ENCODE measurements at places on chromosomes 5 and 9. TPM values are rescaled to one million over a fixed set of nuclear protein-coding genes. Genes with fewer than 3 reads are reported as not detected.

- H3K4me3 ChIP-seq, result no peak overlapping the region
- no peak for DNase-seq
- no peak overlapping the region for H3K27ac ChIP-seq
- H3K4me1 ChIP-seq, result no peaks in the 10 kb centered on the region
- H3K36me3 ChIP-seq, result no peaks in the 10 kb centered on the region
Measured at GRCh38 chr5:65910711-65911110, 15.7 kb upstream of the ERBIN start.

The PCSK5 gene
- 12.7 TPM for total RNA-seq

GRCh38 chr9:70303268-70303667 is 44.5 kb downstream of the SMC5 start:
- H3K4me1 ChIP-seq, result no peaks in the 10 kb centered on the region
- no peak overlapping the region for H3K4me3 ChIP-seq
- no peak overlapping the region for H3K27ac ChIP-seq
- H3K27me3 ChIP-seq, result no peaks in the 10 kb centered on the region
- H3K36me3 ChIP-seq, result peaks cover 39% of the 10 kb centered on the region

GRCh38 chr9:9275601-9276000 is 1337.2 kb downstream of the PTPRD start:
- H3K27ac ChIP-seq, result no peak overlapping the region
- no peaks in the 10 kb centered on the region for H3K36me3 ChIP-seq
- no peak for DNase-seq
- no peak overlapping the region for H3K4me3 ChIP-seq

GRCh38 chr5:91127456-91128081 is 255.5 kb downstream of the ARRDC3 start:
- no peaks in the 10 kb centered on the region for H3K36me3 ChIP-seq
- H3K27ac ChIP-seq, result no peak overlapping the region
- no peak for DNase-seq
- H3K27me3 ChIP-seq, result no peaks in the 10 kb centered on the region

DNA sequence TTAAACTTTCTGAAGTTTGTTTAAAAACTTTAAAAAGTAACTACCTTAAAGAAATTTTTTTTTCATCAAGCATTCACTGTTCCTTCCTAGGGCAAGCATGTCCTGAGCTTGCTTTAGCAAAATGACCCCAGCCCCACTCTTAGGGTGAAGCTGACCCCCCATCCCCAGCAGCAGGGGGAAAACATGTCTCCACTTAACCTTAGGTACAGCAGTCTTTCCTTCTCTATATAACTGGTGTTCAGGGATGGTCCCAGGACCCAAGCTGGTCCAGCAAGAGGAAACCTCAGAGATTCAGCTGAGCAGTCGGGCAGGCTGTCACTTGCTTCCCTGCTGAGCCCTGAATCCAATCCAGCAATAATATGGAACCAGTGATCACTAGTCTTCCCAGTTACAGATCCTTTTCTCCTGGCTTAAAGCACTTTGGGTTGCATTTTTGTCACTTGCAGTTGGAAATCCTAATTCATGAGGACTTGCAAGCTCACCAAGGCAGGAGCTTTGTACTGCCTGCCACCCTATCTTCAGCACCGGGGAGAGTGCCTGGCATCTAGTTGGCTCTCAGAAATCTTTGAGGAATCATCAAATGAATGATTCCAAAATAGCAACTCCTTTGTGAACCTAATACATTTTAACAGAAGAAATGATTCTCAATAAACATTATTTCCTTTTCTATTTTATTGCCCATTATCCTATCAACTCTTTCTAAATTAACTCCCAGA is 91.2 kb downstream of the FSTL4 start:
- no peaks in the 10 kb centered on the region for H3K36me3 ChIP-seq
- peaks cover 12% of the 10 kb centered on the region for H3K27me3 ChIP-seq
- H3K27ac ChIP-seq, result no peak overlapping the region
- DNase-seq, result no peak
- no peaks in the 10 kb centered on the region for H3K4me1 ChIP-seq

DNA sequence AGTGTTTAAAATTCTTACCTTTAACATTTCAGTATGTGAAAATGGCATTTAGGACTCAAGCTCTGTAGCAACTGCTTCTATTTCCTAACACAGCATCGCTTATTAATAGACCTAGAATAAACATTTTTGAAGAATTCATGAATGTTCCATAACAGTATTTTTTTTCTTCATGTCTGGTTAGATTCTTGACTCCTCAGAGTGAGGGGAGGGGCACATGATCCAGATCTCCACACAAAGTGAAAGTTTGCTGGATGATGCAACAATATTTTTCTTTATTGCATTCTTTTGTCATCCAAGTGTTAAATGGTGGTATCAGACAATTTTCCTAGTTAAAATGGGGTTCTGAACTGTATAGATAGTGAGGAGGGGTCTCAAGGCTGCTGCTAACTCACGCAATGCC is 130.8 kb upstream of the MAN2A1 start:
- DNase-seq, result no peak
- no peaks in the 10 kb centered on the region for H3K4me1 ChIP-seq
- no peak overlapping the region for H3K4me3 ChIP-seq
- no peak overlapping the region for H3K27ac ChIP-seq
- no peaks in the 10 kb centered on the region for H3K27me3 ChIP-seq

- H3K27me3 ChIP-seq, result no peaks in the 10 kb centered on the region
- no peak for DNase-seq
- no peak overlapping the region for H3K4me3 ChIP-seq
- H3K36me3 ChIP-seq, result no peaks in the 10 kb centered on the region
- no peaks in the 10 kb centered on the region for H3K4me1 ChIP-seq
Measured at GRCh38 chr5:176424181-176424580, 7.8 kb upstream of the CLTB start.

DNA sequence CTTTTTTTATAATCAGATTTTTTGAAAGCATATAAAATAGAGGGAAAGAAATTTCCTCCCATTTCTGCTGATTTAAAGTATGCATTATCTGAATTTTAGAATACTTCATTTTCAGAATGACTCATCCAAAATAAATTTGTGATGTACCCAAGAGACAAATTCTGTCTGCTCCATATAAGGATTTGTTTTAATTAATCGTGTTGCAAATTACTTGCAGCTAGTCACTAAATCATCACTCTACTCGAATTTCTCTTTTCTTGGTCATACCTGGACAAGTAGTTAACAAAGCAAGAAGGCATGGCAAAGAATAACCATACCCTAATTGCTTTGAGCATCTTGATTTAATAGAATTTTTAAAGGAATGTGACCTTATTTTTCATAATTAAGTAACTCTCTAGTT is 284.1 kb upstream of the GRAMD2B start:
- H3K36me3 ChIP-seq, result no peaks in the 10 kb centered on the region
- H3K4me3 ChIP-seq, result no peak overlapping the region
- no peaks in the 10 kb centered on the region for H3K4me1 ChIP-seq
- no peak overlapping the region for H3K27ac ChIP-seq

The GOLPH3 gene
- total RNA-seq, result 87.6 TPM

DNA sequence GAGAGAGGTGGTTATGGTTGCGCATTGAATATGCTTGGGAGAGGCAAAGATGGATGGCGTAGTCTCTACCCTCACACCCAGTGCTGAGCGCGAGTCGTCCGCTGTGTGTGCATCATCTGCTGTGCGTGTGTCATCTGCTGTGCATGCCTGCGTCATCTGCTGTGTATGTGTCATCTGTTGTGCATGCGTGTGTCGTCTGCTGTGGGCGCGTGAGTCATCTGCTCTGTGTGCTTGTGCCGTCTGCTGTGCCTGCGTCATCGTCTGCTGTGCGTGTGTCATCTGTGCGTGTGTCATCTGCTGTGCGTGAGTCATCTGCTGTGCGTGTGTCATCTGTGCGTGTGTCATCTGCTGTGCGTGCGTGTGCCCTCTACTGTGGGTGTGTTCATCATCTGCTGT is 68.0 kb upstream of the IRX4 start:
- no peaks in the 10 kb centered on the region for H3K36me3 ChIP-seq
- no peak overlapping the region for H3K27ac ChIP-seq
- peaks cover 51% of the 10 kb centered on the region for H3K27me3 ChIP-seq
- H3K4me1 ChIP-seq, result no peaks in the 10 kb centered on the region

DNA sequence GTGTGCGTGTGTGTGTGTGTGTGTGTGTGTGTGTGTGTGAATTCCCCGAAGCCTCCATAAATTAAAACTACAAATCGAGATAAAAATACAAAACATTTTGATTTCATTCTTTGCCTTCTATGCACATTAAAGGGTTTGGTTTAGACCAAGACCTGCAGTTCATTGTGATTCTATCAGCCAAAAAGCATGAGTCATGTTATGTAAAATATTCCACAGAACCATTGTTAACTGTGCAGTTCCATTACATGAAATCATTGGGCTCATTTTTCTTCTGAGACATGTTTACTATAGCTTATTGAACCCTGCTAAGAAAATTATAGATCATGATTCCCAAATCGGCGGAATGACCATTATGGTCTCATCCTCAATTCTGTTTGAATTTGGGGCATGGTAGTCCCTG is 11.7 kb downstream of the CAVIN4 start:
- no peak for DNase-seq
- H3K36me3 ChIP-seq, result no peaks in the 10 kb centered on the region
- peaks cover 4% of the 10 kb centered on the region for H3K27me3 ChIP-seq
- no peak overlapping the region for H3K4me3 ChIP-seq

The NTRK2 gene
- total RNA-seq, result not detected

GRCh38 chr5:157546456-157547100 is 29.0 kb downstream of the ADAM19 start:
- H3K4me3 ChIP-seq, result no peak overlapping the region
- no peak for DNase-seq
- no peaks in the 10 kb centered on the region for H3K36me3 ChIP-seq
- peaks cover 60% of the 10 kb centered on the region for H3K4me1 ChIP-seq

The SLC36A3 gene
- not detected for total RNA-seq

- no peak overlapping the region for H3K4me3 ChIP-seq
- no peaks in the 10 kb centered on the region for H3K27me3 ChIP-seq
- H3K4me1 ChIP-seq, result peaks cover 2% of the 10 kb centered on the region
- H3K36me3 ChIP-seq, result no peaks in the 10 kb centered on the region
- H3K27ac ChIP-seq, result no peak overlapping the region
Measured at GRCh38 chr5:97164846-97165245, 18.2 kb downstream of the RIOK2 start.

The ZFR gene
- 55.9 TPM for total RNA-seq

- peaks cover 4% of the 10 kb centered on the region for H3K4me1 ChIP-seq
- H3K4me3 ChIP-seq, result no peak overlapping the region
- H3K27me3 ChIP-seq, result no peaks in the 10 kb centered on the region
Measured at GRCh38 chr5:74415695-74416102, 224.8 kb downstream of the ENC1 start.

GRCh38 chr9:28155671-28156070 is 582.4 kb upstream of the C9orf72 start:
- no peaks in the 10 kb centered on the region for H3K27me3 ChIP-seq
- H3K36me3 ChIP-seq, result no peaks in the 10 kb centered on the region
- H3K27ac ChIP-seq, result no peak overlapping the region
- H3K4me1 ChIP-seq, result no peaks in the 10 kb centered on the region
- no peak for DNase-seq

The C5orf58 gene
- not detected for total RNA-seq

The FOXI1 gene
- total RNA-seq, result not detected

The TAF1L gene
- total RNA-seq, result not detected

- H3K27me3 ChIP-seq, result no peaks in the 10 kb centered on the region
- H3K36me3 ChIP-seq, result peaks cover 10% of the 10 kb centered on the region
- no peak overlapping the region for H3K4me3 ChIP-seq
Measured at GRCh38 chr5:67149951-67150523, 46.6 kb downstream of the CD180 start.

- DNase-seq, result no peak
- H3K27ac ChIP-seq, result no peak overlapping the region
- H3K27me3 ChIP-seq, result peaks cover 1% of the 10 kb centered on the region
- no peak overlapping the region for H3K4me3 ChIP-seq
- no peaks in the 10 kb centered on the region for H3K36me3 ChIP-seq
Measured at GRCh38 chr5:176733406-176734262, 76.7 kb upstream of the UNC5A start.

GRCh38 chr5:153237671-153238332 is 252.7 kb upstream of the GRIA1 start:
- no peak overlapping the region for H3K27ac ChIP-seq
- no peak for DNase-seq
- no peaks in the 10 kb centered on the region for H3K4me1 ChIP-seq
- H3K36me3 ChIP-seq, result no peaks in the 10 kb centered on the region
- H3K27me3 ChIP-seq, result no peaks in the 10 kb centered on the region
- no peak overlapping the region for H3K4me3 ChIP-seq

Data from T-cell (primary cell).